Naive thymus-derived CD4-positive, alpha-beta T cell (primary cell): ENCODE measurements at places on chromosomes 3 and 15.

GRCh38 chr3:42786212-42786611 is 13.2 kb upstream of the CCDC13 start:
- DNase-seq = no peak

GRCh38 chr15:30065025-30065801 is 17.5 kb upstream of the GOLGA8J start:
- no peak for DNase-seq

DNA sequence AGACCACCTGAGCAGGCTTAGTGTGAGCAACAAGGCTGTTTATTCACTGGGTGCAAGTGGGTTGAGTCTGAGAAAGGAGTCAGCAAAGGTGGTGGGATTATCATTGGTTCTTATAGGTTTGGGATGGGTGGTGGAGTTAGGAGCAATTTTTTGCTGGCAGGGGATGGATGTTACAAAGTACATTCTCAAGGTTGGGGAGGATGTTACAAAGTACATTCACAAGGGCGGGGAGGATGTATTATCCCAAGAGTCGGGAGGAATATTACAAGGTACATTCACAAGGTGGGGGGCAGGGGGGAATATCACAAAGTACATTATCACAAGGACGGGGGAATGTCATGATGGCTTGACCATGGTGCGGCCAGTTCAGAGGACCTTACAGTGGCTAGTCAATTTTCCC is 32.9 kb upstream of the OSBPL11 start:
- DNase-seq = no peak

DNA sequence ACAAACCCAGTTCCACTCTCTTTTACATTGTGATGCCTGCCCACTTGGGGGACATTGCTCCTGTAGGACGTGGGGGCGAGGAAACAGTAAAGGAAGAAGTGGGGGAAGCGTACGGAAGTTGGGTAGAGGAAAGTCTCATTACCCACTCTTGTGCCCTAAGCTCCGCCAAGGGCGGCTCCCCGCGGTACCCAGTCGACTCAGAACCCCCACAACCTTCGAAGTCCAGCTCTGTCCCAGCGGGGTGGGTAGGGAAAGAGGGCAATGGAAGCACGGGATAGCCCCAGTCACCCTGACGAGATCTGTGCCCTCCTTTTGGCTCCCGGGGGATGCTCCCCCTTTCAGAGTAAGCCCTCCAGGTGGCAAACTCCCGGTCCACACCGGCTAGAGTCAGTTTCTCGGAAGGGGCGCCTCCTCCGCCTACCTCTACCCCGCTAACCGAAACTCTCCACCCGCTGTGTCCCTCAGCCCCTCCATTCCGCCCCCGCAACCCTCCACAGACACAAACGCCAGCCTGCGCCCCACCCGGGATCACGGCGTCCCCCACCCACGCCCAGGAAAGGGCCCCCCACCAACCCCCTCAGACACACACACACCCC is 527 bp downstream of the CSNK1G1 start:
- no peak for DNase-seq

DNA sequence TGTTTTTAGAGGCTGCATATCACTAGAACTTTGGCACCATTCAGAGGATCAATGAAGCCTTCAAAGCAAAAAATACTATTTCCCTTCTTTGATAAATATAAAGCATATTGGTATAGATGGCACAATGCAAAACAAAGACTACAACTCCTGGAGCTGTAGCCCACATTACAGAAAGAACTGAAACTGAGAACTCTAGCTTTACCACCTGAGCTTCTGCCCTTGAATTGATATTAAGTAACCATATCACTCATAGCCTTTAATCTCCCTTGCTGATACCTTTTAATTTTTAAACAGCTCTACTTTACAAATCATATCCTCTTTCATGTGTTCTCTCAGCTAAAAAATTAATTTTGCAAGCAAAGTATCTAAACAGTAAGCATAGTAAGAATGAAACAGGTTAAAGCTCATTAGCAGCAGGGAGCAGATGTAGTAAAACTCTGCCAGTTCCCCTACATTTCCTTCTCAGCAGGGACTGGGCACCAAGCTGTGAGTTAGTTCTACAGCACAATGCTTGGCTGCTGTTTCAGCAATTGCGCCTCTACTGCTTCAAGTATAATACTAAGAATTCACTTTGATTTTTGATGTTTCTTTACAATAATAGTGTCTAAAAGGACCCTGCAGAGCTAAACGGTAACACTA is 97.9 kb upstream of the NANOGP8 start:
- no peak for DNase-seq

GRCh38 chr15:23690450-23690852 is 3.3 kb upstream of the NDN start:
- no peak for DNase-seq

GRCh38 chr3:150073031-150073430 is 102.3 kb upstream of the PFN2 start:
- DNase-seq = no peak

DNA sequence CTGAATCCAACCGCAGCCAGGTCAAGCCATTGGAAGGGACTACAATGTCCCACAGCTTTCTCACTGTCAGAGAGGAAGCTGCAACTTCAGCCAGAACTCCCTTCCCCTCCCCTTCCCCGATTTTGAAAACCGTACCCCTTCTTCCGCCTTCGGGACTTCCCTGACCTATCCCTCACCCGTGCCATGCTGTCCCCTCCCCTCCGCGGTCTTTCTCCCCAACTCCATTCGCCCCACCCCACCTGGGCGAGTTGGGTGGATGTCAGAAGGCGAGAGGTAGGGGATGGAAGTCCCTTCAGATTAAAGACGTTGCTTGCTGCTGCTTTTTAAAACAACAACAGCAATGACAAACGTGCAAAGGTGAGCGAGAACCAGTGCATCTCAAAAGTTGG is 723 bp downstream of the CPNE4 start:
- no peak for DNase-seq
